ENCODE measurements at places on chromosomes 4 and X.

DNA sequence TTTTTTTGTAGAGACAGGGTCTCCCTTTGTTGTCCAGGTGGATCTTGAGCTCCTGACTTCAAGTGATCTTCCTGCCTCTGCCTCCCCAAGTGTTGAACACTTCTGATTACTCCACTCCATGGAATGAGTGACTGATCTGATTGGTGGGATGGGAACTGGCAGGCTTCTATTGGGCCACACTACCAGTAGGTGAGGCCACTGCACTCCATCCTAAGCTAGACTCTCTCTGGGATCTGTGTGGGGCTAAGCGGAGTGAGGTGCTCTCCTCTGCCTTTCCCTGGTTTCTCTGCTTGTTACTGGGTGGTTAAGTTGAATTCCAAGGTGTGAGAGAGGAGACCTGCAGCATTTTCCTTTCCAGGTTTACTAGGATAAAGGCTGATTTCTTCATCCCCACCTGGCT, 58.7 kb downstream of the ENOPH1 start:
- no peak for DNase-seq

DNA sequence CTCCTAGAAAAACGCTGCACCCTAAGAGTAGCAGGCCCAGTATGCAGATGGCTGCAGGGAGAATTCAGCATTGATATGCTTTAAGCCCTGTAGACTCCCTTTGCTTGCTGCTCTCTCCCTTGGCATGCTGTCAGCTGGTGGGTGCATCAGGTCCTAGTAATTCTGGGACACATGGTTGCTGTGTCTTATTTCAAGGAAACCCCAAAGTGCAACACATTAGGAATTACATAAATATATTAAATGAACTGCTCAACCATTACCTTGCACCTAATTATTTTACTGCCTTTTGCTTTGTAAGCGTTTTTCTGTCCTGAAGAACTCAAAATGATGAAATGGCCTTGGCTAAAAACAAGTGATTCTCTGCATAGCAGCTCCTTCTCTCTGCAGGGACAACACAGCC, 516.3 kb downstream of the ZIC3 start:
- DNase-seq: no peak

- no peak for DNase-seq
These were observed 10.8 kb downstream of the HNRNPDL start for GRCh38 chr4:82419451-82419850.

- no peak for DNase-seq
These were observed 297.3 kb downstream of the DHX15 start for GRCh38 chr4:24287096-24287495.

GRCh38 chr4:145609481-145610427, 9.4 kb upstream of the MMAA start:
- peak; percentile 72 for DNase-seq

GRCh38 chr4:139686130-139686529, 20.5 kb downstream of the MGST2 start:
- no peak for DNase-seq

- no peak for DNase-seq
These were observed 120.1 kb downstream of the PTTG2 start for GRCh38 chr4:38080061-38080974.

DNA sequence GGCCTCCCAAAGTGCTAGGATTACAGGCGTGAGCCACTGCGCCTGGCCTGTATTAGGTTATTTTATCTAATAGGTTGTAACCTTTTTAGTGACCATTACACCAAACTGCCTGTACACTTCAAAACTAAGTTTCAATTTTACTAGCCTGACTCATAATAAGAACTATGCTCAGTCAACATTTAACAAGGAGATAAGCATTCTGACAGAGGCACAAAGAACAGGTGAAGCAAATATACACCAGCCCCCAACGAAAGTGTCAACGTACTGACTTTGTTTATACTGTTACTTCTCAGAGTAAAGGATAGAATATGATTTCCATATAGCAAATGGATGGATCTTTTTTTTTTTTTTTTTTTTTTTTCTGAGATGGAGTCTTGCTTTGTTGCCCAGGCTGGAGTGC, 62.8 kb downstream of the SHISA3 start:
- no peak for DNase-seq

DNA sequence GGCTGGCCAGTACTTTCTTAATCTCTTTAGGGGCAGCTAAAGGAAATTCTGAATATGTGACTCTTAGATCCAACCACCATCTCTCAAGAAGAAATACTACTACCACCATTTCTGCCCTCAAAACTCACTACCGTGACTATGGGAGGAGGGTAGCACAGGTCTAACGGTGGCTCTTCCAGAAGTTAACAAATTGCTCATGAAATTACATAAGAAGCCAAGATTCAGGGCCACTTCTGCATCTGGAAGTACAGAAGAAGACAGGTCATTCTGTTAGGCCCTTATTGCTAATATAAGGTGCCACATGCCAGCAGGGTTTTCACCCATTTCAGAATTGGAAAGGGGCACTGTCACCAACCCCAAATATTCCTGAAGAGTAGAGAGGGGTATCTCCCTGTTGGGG, 19.6 kb upstream of the NKRF start:
- no peak for DNase-seq

- DNase-seq: no peak
These were observed 84.6 kb downstream of the PPP3CA start for GRCh38 chr4:101262683-101263082.

Data from fibroblast of skin of back (primary cell).